ENCODE measurements at places on chromosomes 5 and 9.

DNA sequence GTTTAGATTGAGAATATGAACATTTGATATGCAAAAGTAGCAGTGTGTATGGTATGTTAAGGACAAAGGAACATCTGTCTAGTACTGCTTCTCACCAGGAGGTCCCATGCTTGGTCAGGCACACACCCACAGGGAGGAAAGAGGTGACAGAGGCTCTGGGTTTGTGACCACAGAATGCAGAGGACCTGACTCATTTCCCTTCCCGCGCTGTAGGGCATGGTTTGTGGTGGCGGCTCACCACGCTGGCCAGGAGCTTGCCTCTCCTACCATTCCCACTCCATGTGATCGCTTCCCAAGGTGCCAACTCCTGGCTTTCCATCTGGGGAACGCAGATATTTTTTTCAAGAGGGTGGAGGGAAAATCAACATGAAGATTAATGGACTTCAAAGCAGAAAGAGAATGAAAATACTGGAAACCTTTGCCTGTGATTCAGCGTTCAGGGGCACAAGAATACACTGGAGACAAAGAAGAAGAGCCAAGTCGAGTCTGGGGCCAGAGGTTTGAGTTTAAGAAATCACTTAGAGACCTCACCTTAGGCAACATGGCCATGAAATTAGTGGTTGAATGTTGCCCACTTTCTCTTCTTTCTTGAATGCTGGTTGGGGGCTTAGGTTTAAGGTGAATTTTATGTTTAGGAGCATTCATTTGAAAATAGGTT, 477.8 kb downstream of the CCDC171 start:
- DNase-seq: no peak

DNA sequence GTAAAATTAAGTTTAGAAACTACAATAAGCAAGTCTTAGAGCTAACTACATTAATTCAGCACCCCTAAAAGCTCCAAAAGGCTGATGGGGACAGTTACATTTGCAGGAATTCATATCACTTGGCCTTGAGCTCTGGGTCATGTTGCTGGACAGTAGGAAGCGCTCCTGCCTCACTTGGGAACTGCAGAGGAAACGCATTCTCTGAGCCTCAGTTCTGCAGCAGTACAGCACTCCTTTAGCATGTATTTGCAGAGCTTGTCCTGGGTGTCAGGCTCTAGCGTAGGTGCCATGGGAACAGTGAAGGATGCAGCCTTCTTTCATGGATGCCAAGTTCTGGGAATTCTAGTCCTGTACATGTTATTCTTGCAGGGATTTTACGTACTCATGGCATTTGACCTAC, 710.4 kb downstream of the IRX1 start:
- DNase-seq: no peak

DNA sequence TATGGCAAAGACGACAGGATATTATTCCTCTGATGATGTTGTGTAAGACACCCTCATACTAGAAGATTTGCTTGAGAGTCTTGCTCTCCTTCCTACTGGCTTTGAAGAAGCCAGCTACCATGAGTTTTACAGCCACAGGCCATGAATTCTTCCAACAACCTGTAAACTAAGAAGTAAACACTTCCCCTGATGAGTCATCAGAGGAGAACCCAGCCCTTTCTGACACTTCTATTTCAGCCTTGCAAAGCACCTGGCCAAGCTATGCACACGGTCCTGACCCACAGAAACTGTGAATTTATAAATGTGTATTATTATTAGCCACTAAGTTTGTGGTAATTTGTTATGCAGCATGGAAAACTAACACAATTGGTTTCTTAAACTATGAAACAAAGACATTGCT, 288.8 kb upstream of the ADAMTSL1 start:
- no peak for DNase-seq

- DNase-seq: no peak
These were observed 60.6 kb downstream of the IPO11 start for GRCh38 chr5:62473209-62473608.

DNA sequence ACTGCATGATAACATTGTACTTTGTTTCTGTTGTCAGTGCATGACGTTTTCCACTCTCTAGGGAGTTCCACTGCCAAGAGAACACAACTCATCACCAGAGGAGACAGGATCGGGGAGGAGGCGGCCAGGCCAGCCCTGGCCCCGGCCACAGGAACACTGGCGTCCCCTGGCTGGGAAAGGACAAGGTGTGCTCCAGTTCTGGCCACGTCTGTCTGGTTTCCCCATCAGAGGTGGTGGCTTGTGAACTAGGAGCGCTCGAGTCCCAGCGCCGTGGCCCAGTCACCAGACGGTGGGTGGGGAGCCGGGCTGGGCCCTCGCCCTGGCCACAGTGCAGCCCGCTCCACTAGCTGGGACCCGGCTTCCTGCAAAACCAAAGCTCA, 211.9 kb upstream of the IRX4 start:
- no peak for DNase-seq
